HT-29 (cell line): ENCODE measurements at places on chromosomes 1 and 21.
A peak's percentile ranks its signal among the peaks of the same experiment; 100 is the strongest.

DNA sequence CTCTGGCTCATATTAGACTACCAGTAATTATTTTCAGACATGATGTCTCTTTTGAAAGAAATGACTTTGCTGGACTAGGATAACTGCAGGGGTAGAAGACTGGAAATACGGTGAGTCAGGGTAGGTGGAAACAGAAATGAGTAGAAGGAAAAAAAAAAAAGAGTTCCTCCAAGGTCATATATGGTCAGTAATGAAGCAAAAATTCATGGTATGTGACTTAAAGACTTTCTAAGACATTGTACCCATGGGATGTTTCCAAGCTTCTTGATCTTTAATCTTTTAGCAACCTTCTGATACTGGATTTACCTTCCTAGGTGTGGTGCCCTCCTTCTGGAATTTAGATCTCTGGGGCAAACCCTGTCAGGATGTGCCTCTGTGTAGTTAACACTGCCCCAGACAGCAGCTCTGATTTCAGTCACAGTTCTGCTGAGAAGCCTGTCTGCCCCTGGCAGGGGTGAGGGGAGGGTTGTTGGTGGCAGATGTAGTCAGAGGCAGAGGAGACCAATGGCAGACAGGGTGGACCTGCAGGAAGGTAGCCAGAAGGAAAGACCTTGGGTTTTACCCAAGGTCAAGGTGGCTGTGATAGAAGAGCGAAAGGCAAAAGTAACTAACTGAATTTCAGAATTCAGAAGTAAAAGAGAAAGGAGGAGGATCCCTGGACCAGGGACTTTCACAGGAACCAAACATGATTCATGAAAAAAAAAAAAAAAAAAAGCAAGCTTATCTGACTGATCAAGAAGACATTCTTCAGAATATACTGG lies 44.1 kb upstream of the BCL10 start:
- no peak for DNase-seq

DNA sequence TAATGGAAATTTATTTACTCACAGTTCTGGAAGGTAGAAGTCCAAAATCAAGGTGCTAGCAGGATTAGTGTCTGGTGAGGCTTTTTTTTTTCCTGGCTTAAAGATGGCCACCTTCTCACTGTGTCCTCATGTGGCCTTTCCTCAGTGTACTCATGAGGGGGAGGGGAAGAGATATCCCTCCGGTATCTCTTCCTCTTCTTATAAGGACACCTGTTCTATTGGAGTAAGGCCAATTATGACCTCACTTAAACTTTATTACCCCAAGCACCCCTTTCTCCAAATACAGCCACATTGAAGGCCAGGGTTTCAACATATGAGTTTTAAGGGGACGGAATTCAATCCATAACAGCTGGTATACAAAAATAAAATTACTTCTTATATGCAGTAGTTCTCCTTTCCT lies 203.7 kb upstream of the C1orf87 start:
- DNase-seq = no peak

DNA sequence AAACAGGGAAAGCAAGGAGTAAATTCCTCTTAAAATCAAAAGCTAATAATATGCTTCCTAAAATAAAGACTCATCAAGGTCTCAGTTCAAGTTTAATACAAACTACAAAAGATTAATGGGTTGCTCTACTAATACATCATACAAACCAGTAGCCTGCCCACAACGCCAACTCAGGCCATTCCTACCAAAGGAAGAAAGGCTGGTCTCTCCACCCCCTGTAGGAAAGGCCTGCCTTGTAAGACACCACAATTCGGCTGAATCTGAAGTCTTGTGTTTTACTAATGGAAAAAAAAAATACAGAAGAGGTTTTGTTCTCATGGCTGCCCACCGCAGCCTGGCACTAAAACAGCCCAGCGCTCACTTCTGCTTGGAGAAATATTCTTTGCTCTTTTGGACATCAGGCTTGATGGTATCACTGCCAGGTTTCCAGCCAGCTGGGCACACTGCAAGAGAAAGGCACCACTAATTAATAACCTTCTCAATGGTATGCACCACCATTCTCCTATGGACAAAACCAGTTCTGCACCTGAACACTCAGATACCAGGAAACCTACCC lies 10.6 kb downstream of the PRDX1 start:
- no peak for DNase-seq

DNA sequence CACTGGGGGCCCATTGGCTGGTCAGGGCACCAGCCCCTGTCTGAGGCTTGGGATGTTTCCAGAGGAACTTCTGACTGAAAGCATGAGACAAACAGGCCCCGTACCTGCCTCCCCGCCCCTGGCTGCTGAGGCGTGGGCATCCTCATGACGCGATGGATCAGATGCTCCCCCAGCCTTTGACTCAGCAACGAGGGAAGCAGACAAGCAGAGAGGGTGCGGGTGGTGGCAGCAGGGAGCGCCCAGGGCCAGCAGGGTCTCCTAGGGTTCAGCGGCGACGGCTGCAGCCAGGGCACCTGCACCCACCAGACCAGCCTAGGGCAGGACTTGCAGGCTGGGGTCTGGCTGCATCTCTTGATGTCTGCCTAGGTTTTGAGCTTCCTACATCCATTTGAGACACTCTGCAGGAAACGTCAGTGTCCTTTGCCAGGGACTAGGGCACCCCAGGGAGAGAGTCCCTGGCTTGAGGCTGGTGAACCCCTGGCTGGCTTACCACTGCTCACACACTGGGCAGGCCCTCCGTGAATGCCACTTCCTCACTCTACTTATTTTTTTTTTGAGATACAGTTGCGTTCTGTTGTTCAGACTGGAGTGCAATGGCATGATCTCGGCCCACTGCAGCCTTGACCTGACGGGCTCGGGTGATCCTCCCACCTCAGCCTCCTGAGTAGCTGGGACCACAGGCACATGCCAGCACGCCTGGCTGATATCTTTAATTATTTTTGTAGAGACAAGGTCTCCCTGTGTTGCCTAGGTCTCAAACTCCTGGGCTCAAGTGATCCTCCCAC lies 63.3 kb downstream of the DHRS3 start:
- no peak for DNase-seq

DNA sequence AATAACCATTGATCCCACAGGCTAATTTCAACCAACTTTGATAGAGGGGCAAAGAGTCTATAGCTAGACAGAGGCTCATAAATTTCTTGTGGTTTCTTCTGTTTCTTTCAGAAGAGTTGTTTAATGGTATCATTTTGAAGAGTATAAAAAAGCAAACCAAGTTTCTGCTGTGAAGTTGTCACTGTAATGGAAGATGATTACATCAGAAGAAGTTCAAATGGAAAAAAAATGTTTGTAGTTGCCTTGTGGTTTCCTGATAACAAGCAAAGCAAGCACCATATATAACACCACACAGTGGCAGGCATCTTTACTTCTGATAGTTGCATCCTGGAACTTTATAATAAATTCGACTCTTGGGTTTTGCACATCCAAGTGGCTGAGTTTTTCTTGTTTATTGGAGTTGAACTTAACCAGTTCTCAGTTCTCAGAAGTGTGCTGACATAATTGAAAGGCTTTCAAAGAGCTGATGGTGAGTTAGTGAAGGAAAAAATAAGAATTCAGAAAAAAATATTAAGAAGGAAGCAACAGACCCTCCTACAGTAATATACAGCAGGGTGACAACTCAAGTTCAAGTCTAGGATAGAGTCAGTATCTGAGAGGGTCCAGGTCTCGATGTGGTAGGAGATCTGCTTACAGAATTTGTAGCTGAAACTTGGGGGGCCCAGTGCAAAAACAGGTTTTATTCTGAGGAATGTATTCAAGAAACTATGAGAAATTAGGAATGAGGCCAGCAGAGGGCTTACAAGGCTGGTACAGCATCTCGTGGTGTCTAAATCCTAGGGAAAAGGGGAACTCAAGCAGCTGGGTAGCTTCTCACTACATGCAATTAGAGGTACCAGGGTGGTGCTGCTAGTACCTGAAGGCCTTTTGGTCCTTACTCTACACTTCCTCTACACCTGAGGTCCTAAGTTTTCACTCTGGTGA lies 123.5 kb downstream of the CRB1 start:
- no peak for DNase-seq

DNA sequence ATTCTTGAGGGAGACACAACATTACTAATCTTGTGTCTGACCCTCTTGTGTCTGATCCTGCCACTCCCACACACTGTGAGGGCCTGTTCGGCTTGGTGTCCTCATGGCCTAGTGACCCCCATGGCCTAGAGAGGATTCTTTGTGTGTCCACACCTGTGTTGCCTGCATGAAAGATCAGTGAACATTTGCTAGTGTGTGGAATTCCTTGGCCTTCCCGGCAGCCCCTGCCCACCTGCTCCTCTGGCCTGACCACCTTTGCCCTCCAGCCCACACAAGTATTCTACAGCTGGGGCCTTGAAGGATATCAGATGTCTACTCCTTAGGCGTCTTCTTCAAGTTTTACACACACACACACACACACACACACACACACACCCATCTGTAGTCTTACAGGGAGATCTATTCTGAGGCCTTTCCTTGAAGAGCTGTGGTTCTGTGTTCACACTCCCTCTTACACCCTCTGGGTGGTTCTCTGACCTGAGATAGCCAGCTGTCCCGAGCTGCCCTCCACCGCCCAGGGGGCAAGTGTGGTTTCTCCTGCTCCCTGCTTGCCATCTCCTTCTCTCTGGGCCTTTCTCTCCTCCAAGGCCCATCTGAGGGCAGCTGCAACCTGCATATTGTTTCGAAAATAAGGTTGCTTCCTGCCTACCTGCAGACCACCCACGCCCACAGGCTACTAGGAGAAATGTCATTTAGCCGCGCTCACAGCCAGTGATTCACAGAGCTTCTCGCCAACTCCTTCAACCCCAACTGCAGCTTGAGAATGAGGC lies 45.4 kb downstream of the CD247 start:
- DNase-seq = no peak

- no peak for DNase-seq
Measured at GRCh38 chr21:43913928-43914327, 48.9 kb downstream of the AGPAT3 start.

DNA sequence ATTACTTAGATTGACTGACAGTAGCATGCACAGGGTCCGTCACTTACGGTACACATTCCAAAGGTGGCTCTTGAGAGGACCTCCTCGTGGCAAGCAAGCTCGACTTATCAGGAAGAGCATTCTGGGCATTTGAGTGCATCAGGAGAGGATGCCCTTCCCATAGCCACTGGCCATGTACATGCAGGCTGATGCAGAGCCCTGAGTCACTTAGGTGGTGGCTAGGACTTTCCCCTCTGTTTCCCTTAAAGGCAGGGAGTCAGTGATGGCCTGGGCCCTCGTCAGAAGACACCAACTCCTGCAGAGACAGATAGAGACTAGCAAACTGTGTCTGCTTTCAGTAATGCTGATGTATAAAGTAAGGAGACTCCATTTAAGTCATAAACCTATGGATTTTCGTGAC lies 12.9 kb downstream of the EXO1 start:
- DNase-seq = no peak

DNA sequence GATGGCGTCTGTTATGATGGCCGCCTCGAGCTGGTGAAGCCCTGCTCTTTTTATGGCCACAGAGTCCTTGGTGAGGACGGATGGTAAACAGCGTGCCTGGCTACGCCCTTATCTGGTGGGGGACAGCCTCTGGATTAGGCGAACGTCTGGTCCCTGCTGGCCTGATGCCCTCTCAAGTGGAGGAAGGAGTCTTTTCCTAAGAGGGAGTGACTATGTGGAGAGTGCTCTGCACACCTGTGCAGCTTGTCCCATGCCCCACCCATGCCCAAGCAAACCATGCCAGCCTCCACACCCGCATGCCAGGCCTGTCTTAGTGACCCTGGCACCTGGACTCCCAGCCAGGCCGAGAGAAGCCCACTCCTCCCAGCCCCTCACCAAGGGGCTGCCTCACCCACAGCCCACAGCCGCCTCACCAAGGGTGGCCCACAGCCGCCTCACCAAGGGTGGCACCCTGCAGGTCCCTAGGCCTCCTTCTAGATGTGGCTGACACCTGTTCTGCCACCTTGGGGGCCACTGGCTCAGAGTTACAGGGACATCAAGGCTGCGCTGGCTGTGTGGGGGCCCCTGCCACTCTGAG lies 40.2 kb downstream of the WNT9A start:
- DNase-seq = no peak

DNA sequence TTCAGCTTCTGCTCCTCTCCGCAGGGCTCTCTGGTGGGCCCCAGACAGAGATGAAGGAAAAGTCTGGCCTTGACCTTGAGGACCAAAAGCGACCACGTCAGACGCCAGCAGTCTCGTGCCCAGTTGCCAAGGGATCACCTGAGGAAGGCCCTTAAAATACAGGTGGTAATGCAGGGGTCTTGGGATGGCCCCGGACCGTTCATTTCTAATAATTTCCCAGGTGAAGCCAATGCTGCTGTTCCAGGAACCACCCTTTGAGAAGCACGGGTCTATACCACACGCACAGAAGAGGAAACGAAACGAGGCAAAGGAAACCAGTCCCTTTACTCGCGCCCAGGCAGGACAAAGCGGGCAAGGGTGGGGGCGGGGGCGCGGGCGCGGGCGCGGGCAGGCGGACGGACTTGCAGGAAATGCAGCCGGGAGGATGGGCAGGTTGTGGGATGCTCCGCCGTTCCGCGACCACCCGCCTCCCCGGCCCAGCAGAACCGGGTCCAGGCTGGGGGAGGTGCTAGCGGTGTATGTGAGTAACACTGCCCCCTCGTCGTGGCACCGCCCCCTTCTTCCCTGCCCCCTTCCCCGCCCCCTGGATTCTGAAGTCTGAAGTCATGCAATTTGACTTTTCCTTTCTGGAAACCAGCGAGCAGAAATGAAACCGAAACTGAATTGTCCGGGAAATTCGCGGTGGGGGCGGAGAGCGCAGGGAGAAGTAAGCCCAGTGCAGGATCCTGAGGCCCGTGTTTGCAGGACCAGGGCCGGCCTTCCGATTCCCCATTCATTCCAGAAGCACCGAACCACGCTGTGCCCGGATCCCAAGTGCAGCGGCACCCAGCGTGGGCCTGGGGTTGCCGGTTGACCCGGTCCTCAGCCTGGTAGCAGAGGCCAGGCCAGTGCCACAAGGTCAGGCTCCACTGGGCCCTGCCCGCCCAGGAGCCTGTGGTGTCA lies 5.8 kb upstream of the MX1 start:
- DNase-seq = peak; percentile 69

DNA sequence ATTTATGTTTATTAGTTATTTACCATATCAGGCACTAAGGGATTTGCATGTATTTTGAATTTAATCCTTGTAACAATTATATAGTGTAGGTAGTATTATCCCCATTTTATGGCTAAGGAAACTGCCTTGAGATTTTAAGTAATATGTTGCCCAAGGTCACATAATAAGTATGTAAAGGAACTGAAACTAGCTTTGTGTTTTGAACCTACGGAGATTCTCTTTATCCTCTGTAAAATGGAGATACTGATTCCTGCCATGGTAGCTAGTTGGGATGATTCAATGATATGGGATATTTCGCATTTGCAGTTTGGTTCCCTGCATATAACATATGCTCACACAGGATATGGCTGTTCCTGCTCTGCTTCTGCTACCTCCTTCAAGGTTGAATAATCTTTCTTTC lies 144.3 kb downstream of the ST6GALNAC3 start:
- no peak for DNase-seq

DNA sequence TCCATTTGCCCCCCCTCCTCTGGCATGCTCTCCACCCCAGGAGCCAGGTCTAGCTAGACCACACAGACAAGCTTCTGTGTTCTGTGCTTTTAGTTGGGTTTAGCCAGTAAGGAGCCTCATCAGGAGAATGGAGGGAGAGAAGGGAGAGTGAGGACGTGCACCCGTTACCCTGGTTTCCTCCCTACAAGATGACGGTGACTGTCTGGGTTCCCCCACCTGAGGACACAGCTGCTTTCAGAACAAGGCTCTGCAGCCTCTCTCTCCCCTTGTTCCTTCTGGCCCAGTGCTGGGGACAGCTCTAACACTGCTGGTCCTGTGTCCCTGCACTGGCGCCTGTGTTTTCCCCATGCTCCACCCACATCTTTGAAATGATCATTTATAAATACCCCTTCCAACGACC lies 184.4 kb upstream of the GALNT2 start:
- no peak for DNase-seq
